ENCODE measurements at places on chromosomes 5 and 9.

DNA sequence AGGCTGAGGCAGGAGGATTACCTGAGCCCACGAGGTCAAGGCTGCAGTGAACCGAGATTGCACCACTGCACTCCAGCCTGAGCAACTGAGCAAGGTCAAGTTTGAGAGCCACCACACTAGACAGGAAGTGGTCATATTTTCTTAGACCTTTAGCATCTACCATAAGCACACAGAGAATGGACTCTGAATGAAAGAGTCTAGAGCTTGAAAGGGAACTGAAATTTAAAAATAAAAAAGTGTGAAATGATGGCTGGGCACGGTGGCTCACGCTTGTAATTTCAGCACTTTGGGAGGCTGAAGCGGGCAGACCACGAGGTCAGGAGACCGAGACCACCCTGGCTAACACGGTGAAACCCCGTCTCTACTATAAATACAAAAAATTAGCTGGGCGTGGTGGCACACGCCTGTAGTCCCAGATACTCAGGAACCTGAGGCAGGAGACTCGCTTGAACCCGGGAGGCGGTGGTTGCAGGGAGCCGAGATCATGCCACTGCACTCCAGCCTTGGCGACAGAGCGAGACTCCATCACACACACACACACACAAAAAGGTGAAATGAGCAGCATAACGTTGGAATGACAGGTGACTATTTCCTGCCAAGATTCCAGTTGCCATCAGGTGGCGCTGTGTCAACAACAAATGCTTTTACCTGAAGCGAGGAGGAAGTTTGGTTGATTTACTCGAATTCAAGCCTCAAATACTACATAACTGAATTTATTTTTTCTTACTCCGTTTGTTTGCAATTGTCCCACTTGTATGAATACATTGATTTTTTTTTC, 21.3 kb upstream of the AK3 start:
- peak; percentile 20 for DNase-seq

GRCh38 chr5:57538341-57538955, 55.8 kb upstream of the ACTBL2 start:
- peak; percentile 90 for DNase-seq

DNA sequence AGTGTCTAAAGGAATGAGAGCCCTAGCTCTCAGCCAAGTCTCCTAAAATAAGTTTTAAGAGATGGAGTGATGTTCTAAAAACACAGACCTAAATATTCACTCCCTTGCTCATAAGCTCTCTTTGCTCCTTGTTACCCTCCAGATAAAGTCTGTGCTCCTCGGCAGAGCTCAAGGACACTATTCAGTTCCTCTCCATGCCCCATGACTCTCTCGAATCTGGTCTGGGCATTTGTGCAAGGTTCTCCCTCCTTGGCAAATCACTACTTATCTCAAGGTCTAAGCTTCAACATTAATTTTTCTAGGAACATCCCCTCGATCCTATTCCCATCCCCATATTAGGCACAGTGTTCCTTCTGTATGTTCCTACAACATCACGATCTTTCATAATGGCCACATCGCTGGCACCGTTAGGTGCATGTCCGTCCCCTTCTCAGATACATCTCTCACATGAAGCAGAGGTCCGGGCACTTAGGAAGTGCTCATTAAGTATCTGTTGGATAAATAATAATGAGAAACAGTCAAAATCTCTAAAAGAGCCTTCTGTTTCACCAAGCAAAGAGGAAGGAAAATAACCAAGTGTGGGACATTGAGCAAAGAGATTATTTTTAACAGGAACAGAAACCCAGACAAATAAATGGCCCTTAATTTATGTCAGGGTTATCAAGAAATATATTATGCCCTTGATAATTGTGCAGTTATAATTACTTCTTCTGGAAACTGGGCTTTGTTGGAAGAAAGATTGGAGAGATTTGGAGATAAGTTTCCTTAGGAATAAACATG, 85.9 kb upstream of the HTR4 start:
- DNase-seq = no peak

- DNase-seq = no peak
Observed at GRCh38 chr9:132748450-132748849, 78.2 kb downstream of the GTF3C4 start.

- DNase-seq = no peak
Observed at GRCh38 chr9:33114746-33115145, 38.3 kb upstream of the SMU1 start.

DNA sequence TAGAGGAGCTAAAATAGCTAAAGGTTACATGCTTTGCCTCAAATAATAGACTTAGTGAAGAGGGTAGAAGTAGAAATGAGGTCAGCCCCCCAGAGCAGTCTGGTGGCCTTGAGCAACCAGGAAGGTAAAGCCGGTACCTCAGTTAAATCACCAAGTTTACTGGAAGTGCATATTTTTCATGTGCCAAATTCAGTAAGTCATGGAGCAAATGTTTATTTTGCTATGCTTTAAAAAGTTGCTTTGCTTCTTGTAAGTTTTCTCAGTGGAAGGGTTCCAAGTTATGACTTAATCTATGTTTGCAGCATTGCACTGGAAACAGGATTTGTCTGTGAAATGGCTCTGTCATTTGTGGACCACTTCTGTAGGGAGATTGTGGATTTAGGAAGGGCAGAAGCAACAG, 256.7 kb downstream of the ARRDC3 start:
- DNase-seq = peak; percentile 69
